ENCODE measurements at places on chromosomes 5 and 9. TPM values are rescaled to one million over a fixed set of nuclear protein-coding genes. Genes with fewer than 3 reads are reported as not detected.
A peak's percentile ranks its signal among the peaks of the same experiment; 100 is the strongest.

Gene TMC1
- total RNA-seq = not detected

Gene SLC25A48
- 9.0 TPM for total RNA-seq

- no peak for DNase-seq
Measured at GRCh38 chr9:86941197-86941596, 6.1 kb downstream of the GAS1 start.

GRCh38 chr5:68318955-68319705, 103.6 kb downstream of the PIK3R1 start:
- DNase-seq = no peak

DNA sequence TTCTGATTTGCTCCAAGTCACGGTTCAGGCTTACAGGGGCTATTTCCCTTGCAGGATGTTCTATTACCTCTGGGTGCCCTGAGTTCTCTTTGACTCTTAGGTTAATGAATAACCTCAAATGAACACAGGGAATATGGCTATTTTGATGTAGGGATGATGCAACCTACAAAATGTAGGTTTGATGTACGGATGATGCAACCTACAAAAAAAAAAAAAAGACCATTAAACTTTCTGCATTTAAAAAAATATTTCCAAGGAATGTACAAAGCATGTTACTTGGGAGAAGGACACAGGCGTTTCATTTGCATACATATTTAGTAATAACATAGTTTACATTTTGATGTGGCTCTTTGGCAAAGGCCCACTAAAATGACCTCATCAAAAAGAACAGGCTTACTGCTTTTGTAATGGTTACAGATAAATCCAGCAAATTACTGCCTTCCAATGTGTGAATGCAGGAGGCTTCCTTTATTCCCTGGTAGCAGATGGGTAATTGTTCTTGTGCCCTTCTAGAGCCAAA, 36.3 kb downstream of the ZNF474 start:
- no peak for DNase-seq

- peak; percentile 48 for DNase-seq
Measured at GRCh38 chr5:139745132-139745799, 50.3 kb upstream of the PSD2 start.

GRCh38 chr9:36559036-36559695, 13.5 kb upstream of the MELK start:
- DNase-seq = no peak

GRCh38 chr9:27679338-27679737, 106.1 kb upstream of the C9orf72 start:
- DNase-seq = no peak

- DNase-seq = peak; percentile 73
Measured at GRCh38 chr9:131738293-131739132, 1.4 kb downstream of the RAPGEF1 start.

GRCh38 chr5:156883316-156883875, 33.3 kb downstream of the PPP1R2B start:
- no peak for DNase-seq
